ENCODE measurements at places on chromosomes 2 and 18.

GRCh38 chr2:33419581-33420200 is 56.8 kb upstream of the RASGRP3 start:
- DNase-seq, result no peak

DNA sequence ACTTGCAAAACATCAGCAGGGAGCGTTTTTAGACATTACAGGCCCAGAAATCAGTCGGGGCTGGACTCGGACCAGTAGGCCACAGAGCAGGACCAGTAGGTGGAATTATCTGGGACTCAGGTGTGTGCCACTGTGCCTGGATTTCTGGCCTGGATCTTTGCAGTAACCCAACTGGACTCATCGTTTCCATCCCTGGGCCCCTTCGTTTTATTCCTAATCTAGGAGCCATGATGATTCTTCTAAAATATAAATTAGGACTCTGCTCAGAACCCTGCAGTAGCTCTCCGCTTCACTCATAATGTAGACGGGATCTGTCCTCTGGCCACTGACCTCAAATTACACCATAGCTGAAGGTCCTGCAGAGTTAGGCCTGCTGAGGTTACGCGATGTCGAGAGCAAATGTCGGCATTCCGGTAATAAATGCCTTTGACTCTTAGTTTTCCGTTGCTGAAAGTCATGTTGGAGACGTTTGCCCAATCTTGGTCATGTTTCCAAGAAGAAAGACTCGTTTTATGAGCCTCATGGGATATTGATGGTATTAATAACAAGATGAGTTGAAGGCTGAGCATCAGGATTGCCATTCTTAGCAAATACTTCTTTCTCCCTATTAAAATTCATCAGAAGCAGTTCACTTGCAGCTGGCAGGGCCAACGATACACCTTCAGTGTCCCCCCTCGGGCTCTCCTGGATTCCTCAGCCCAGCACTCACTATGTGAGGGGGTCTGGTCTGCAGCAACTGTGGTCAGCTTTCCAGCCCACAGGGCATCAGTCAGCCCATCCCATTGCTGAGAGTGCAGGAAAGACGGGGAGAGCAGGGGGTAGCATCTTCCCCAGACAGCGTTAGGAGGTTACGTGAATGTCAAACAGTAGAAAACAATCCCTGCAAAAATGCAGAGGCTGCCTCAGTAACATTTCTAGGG is 39.9 kb upstream of the KLF11 start:
- no peak for DNase-seq

- DNase-seq, result no peak
These were observed 26.6 kb upstream of the CATIP start for GRCh38 chr2:218329826-218330593.

- DNase-seq, result no peak
These were observed 369.7 kb upstream of the TRIB2 start for GRCh38 chr2:12347066-12347493.

GRCh38 chr2:41194230-41194629 is 742.3 kb upstream of the SLC8A1 start:
- DNase-seq, result no peak

DNA sequence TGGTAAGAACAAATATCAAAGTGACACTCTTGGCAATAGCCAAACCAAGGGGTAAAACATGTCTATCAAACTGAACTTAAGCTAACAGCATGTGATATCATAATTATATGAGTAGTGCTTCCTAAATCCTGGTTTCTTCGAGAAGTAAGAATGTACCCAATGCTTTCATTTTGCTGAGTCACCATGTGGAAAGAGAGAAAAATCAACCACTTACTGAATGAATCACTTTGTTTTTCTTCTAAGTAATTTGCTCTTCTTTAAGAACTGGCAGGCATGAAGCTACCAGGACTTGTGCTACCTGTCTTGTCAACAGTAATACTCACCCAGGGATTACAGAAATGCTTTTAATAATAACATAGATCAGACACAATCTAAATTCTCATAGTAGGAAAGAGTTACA is 19.0 kb upstream of the DUSP19 start:
- DNase-seq, result no peak

DNA sequence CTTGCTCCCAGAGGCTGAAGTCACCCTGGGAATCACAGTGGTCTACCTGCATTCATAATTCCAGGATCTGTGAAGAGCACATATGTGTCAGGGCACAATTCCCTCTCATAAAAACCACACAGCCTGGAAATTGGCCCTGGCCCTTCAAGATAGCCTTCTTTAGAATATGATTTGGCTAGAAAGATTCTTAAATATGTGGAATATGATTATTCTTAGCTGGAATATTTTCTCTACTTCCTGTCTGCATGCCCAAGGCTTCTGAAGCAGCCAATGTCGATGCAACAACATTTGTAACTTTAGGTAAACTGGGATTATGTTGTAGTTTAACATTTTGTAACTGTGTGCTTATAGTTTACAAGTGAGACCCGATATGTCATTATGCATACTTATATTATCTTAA is 24.2 kb downstream of the ICOS start:
- no peak for DNase-seq

- DNase-seq, result no peak
These were observed 3.0 kb downstream of the WDR75 start for GRCh38 chr2:189444322-189444721.

DNA sequence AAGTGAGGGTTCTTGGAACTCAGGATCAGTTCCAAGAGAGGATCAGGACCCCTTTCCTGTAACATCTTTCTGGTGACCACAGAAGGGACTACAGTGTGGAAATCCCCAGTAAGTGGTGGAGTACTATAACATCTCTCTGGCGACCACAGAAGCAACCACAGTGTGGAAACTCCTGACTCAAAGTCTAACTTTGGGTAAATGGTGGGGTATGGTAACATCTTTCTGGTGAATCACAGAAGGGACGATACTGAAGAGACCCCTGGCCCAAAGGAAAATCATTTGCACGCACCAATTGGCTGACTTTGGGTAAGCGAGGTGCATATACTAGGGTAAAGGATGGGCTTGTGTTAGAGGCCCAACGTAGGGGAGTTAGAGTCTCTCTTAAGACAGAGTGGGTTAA is 56.3 kb upstream of the GULP1 start:
- DNase-seq, result no peak

DNA sequence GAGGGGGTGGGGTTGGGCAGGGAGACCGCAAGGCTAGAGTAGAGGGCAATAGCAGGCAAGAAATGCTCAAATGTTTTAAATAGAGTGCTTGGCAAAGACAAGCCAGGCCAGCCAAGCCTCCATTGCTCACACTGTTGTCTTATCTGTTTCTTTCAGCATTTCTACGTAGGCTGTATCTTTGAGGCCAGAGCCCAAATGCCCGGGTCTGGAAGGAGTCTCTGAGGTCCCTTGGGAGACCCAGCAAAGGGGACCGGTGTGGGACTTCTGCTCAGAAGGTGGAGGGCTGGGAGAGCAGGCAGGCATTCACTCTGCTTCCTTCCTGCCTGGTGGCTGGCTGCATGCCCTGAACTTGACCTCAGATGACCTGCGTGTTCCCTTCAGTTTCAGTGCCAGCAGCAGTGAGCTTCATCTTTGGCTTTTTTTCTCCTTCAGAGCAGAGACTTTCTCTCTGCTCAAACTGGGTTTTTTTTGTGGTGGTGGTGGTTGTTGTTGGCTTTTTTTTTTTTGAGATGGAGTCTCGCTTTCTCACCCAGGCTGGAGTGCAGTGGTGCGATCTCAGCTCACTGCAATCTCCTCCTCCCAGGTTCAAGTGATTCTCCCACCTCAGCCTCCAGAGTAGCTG is 13.7 kb upstream of the TET3 start:
- DNase-seq, result no peak
